Activated naive CD8-positive, alpha-beta T cell treated with anti-CD3 and anti-CD28 coated beads for 36 hours (primary cell): ENCODE measurements at places on chromosomes 6 and 20.

GRCh38 chr6:119109654-119110325 is 31.3 kb upstream of the FAM184A start:
- H3K27ac ChIP-seq: no peak overlapping the region
- no peak overlapping the region for H3K4me3 ChIP-seq
- no peaks in the 10 kb centered on the region for H3K36me3 ChIP-seq
- H3K27me3 ChIP-seq: peaks cover 4% of the 10 kb centered on the region
- DNase-seq: no peak

GRCh38 chr20:62921119-62921687 is 5.1 kb downstream of the DIDO1 start:
- H3K27ac ChIP-seq: peak overlapping the region; percentile 91
- peaks cover 77% of the 10 kb centered on the region for H3K4me1 ChIP-seq
- H3K27me3 ChIP-seq: no peaks in the 10 kb centered on the region
- H3K4me3 ChIP-seq: peak overlapping the region; percentile 68

DNA sequence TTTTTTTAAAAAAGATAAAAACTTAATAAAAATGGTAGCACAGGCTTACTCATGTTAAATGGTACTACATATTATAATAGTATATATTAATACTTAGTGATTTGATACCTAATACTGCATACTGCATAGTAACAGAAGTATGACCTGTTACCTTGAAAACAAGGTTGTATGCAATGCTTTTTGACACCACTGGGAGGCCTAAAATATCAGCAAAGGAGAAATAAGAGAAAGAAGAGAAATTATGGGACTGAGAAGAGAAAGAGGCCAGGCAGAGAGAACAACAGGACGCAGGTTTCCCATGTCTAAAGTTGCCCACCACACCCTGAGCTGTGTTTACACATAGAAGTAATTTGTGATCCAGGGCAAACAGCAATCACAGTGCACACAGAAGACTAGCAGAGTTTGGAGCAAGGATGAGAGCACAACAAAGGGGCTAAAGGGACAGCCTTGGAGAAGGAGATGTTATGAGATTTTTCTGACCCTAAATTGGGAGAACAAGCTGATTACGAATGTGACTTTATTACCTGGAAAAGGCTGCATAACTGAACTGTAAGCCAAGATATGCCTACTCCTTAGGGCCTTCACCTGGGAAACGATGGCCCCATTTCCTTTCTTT is 73.2 kb downstream of the ROS1 start:
- no peak overlapping the region for H3K4me3 ChIP-seq
- H3K27me3 ChIP-seq: peaks cover 5% of the 10 kb centered on the region
- H3K4me1 ChIP-seq: no peaks in the 10 kb centered on the region
- DNase-seq: no peak
- no peak overlapping the region for H3K27ac ChIP-seq

DNA sequence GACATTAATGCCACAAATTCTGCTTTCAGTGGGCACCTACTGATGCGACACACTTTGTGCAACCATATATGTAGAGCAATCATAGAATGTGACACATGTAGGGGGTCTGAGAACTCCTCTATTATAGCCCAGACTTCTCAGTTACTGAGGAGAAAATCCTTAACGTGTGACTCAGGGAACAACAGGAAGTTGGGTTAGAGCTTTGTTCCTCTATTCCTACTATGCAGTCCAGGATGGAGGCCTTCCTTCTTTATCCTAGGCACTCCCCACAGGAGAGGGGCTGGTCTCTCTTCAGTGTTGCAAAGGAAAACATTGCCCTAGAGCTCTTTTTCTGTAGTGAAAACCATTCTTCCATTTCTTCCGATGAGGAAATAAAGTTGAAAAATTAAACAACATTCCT is 39.6 kb upstream of the RCAN2 start:
- H3K4me3 ChIP-seq: no peak overlapping the region
- DNase-seq: no peak
- H3K27me3 ChIP-seq: peaks cover 34% of the 10 kb centered on the region
- H3K27ac ChIP-seq: no peak overlapping the region
- H3K36me3 ChIP-seq: no peaks in the 10 kb centered on the region
- H3K4me1 ChIP-seq: no peaks in the 10 kb centered on the region

- H3K27ac ChIP-seq: no peak overlapping the region
- peaks cover 9% of the 10 kb centered on the region for H3K27me3 ChIP-seq
- H3K4me3 ChIP-seq: no peak overlapping the region
- peaks cover under 1% of the 10 kb centered on the region for H3K4me1 ChIP-seq
- no peaks in the 10 kb centered on the region for H3K36me3 ChIP-seq
- DNase-seq: no peak
Observed at GRCh38 chr6:79864421-79864820, 82.9 kb downstream of the ELOVL4 start.

GRCh38 chr20:61798632-61799031 is 267.0 kb downstream of the TAF4 start:
- peaks cover 5% of the 10 kb centered on the region for H3K27me3 ChIP-seq
- no peaks in the 10 kb centered on the region for H3K36me3 ChIP-seq
- no peak for DNase-seq
- H3K4me3 ChIP-seq: no peak overlapping the region

- peaks cover 13% of the 10 kb centered on the region for H3K4me1 ChIP-seq
- H3K27ac ChIP-seq: peak overlapping the region; percentile 69
- peak; percentile 18 for DNase-seq
Observed at GRCh38 chr6:34288581-34288980, 39.8 kb upstream of the SMIM29 start.

GRCh38 chr6:14425805-14426204 is 308.2 kb downstream of the CD83 start:
- DNase-seq: no peak
- no peak overlapping the region for H3K4me3 ChIP-seq
- H3K4me1 ChIP-seq: peaks cover 5% of the 10 kb centered on the region
- no peaks in the 10 kb centered on the region for H3K27me3 ChIP-seq
- no peaks in the 10 kb centered on the region for H3K36me3 ChIP-seq

DNA sequence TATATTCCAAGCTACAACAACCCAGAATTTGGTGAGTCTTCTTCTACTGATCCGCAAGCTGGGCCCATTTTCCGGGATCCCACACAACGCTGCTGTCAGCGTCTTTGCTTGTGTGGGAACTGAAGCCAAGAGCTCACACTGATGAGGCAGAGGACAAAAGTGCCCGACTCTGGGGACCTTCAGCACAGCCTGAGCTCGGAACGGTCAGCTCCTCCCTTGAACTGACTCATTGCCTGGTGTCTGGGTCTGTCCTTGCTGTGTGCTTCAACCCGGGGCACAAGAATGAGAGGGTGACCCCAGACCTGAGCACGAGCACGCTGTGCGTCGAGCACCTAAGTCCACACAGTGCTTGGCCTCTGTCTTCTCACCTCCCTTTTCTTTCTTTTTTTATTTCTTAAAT is 33.5 kb downstream of the DACT2 start:
- DNase-seq: no peak
- no peak overlapping the region for H3K4me3 ChIP-seq
- no peak overlapping the region for H3K27ac ChIP-seq
- peaks cover 19% of the 10 kb centered on the region for H3K4me1 ChIP-seq

DNA sequence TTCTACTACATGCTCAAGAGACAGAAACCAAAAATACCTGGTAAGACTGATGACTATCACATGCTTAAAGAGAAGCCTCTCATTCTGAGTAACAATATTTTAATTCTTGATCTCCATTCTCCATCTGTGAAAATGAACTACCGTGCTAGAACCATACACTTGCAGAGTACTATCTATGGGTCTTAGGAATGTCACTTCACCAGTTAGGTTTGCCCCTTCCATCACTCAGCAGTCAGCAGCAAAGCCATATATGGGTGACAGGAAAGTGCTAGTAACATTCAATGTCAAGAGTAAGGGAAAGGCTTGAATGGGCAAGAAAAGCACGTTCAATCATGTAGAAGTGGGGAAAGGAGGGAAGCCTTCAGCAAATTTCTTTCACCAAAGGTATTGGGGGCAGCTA is 2.3 kb downstream of the DNAAF9 start:
- H3K4me3 ChIP-seq: no peak overlapping the region
- H3K36me3 ChIP-seq: peaks cover 1% of the 10 kb centered on the region
- H3K27ac ChIP-seq: no peak overlapping the region

DNA sequence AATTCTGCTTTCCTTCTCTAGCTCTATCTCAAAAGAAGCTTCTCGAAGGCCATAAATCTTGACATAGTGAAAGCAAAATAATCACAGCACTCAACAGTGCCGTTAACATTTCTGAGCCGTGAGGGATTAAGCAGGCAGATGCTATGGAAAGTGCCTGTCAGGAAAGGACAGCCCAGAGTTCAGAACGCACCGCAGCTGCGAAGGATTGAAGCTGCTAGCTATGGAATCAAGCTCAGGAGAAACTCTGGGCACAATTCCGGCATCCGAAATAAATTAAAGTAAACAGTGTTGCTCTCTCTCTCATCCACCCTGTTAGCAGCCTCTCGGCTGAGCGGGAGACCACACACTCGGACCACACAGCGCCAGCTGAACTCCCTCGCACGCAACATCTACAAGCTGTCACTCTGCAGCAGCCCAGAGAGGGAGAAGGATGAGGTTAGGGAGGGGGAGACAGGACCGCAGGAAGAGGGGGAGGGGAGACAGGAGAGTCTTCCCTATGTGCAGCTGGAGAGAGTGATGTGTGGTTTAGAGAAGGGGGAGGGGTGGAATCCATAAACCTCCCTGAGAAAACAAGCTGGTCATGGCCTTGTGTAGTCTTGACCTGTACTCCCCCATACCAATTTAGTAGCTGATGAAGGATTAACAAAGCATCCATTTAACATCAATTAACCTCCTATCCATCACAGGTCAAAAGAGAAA is 9.0 kb downstream of the EXOC2 start:
- peaks cover 11% of the 10 kb centered on the region for H3K36me3 ChIP-seq
- H3K27ac ChIP-seq: peak overlapping the region; percentile 40
- H3K4me1 ChIP-seq: peaks cover 46% of the 10 kb centered on the region
- no peaks in the 10 kb centered on the region for H3K27me3 ChIP-seq
- H3K4me3 ChIP-seq: peak overlapping the region; percentile 46

DNA sequence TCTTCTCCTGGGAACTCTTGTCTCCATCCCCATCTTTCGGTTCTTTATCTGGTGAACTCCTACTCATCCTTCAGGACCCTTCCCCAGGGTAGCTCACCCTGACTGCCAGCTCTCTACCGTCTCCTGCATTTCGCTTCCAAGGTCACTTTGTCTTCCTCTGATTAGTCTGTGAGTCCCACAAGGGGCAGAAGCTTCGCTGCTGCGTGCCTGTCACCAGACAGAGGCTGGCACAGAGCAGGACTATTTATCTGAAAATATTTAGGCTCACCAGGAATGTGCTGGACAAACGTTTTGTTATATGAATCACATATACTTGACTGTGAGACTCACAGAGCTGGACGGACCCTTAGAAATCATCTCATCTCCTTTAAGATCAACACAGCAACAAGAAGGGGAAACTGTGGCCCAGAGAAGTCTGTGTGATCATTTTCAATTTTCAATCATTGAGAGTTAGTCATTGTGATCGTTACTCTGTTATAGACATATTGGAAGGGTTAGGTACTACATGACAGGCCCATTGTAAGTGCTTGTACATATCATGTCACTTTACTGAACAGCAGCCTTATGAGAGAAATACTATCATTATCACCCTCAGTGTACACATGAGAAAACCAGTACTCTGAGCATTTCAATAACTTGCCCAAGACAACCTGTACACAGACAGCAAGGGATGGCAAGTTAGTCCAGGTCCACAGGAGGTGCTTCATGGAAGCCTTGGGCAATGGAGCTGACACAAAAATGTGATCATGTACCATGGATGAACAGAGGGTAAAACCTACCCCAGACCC is 51.4 kb downstream of the JPH2 start:
- no peaks in the 10 kb centered on the region for H3K36me3 ChIP-seq
- no peak overlapping the region for H3K27ac ChIP-seq
- peaks cover 7% of the 10 kb centered on the region for H3K27me3 ChIP-seq
- H3K4me1 ChIP-seq: no peaks in the 10 kb centered on the region
- DNase-seq: no peak

DNA sequence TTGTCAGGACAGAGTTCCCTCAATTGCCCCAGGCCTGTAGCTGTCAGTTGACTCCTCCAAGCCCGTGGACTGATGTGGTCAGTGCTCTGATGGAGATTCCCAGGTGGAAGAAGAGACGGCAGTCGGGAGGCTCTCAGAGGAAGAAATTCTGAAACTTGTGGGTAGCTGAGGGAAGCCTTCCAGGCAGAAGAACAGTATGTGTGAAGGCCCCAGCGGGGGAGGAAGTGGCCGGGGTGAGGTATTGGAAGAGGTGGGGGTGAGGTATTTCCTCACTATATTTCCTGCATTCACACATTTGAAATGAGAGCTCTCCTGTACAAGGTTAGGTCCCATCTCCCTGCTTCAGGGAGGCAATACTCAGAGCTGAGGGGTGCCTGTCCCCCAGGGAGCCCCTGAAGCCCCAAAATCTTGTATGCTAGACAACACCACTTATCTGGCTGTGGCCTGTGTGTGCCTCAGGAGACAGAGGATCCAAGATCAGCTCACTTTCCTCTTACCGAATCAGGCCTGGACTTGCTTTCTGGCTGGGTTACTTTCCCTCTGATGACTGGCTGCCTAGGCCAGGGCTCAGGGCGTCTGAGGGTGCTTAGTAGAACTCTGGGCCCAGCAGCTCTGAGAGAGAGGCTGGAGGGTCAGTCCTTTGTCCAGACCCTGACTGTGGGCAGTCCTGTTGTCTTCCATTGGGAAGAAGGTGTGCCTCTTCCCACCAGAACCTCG is 49.3 kb upstream of the MYL9 start:
- H3K4me3 ChIP-seq: peak overlapping the region; percentile 1
- peak overlapping the region; percentile 81 for H3K27ac ChIP-seq

DNA sequence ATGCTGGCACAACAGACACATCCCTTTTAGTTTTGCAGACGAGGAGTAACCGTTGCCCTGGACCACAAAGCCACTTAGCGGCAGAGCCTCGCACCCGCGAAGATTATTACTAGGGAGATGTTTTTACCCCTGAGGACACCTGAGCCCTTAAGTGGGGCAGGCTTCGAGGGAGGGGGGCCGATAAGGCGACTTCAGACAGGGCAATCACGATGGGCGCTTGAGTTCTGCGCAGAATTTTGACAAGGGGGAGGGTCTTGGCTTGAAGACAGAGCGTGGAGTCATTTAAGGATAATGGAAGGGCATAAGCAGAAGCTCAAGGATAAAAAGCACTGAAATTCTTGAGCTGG is 650 bp upstream of the TTK start:
- peak overlapping the region; percentile 91 for H3K4me3 ChIP-seq
- DNase-seq: no peak
- H3K27ac ChIP-seq: peak overlapping the region; percentile 88
- H3K36me3 ChIP-seq: peaks cover 14% of the 10 kb centered on the region

DNA sequence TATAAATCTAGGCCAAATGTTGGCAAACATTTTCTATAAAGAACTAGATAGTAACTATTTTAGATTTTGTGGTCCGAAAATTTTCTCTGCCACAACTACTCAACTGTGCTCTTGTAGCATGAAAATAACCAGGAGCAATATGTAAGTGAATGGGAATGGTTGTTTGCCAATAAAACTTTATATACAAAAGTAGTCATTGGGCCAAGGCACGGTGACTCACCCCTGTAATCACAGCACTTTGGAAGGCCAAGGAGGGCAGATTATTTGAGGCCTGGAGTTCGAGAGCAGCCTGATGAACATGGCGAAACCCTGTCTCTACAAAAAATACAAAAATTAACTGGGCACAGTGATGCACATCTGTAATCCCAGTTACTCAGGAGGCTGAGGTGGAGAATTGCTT is 617.1 kb downstream of the EPM2A start:
- H3K27ac ChIP-seq: no peak overlapping the region
- H3K36me3 ChIP-seq: no peaks in the 10 kb centered on the region
- H3K4me3 ChIP-seq: no peak overlapping the region
- peaks cover 7% of the 10 kb centered on the region for H3K27me3 ChIP-seq
- no peaks in the 10 kb centered on the region for H3K4me1 ChIP-seq

GRCh38 chr20:14986656-14987055 is 649.2 kb upstream of the FLRT3 start:
- no peak overlapping the region for H3K4me3 ChIP-seq
- H3K27ac ChIP-seq: no peak overlapping the region
- no peak for DNase-seq
- no peaks in the 10 kb centered on the region for H3K27me3 ChIP-seq

- H3K27ac ChIP-seq: no peak overlapping the region
- DNase-seq: no peak
- H3K36me3 ChIP-seq: no peaks in the 10 kb centered on the region
- no peaks in the 10 kb centered on the region for H3K27me3 ChIP-seq
Observed at GRCh38 chr6:51570168-51570921, 517.1 kb downstream of the PKHD1 start.
